ENCODE measurements at places on chromosomes 16 and 17.
A peak's percentile ranks its signal among the peaks of the same experiment; 100 is the strongest.

- no peak for DNase-seq
These were observed 891.8 kb upstream of the SOX9 start for GRCh38 chr17:71229070-71229469.

GRCh38 chr16:2147981-2148671 is at the start of gene RAB26:
Gene RAB26, plus strand, starts transcription at chr16:2148625. Its CDS starts 159 bp downstream, at chr16:2148784.
- no peak for DNase-seq

GRCh38 chr17:66126231-66126630 is 65.7 kb downstream of the CEP112 start:
- no peak for DNase-seq

DNA sequence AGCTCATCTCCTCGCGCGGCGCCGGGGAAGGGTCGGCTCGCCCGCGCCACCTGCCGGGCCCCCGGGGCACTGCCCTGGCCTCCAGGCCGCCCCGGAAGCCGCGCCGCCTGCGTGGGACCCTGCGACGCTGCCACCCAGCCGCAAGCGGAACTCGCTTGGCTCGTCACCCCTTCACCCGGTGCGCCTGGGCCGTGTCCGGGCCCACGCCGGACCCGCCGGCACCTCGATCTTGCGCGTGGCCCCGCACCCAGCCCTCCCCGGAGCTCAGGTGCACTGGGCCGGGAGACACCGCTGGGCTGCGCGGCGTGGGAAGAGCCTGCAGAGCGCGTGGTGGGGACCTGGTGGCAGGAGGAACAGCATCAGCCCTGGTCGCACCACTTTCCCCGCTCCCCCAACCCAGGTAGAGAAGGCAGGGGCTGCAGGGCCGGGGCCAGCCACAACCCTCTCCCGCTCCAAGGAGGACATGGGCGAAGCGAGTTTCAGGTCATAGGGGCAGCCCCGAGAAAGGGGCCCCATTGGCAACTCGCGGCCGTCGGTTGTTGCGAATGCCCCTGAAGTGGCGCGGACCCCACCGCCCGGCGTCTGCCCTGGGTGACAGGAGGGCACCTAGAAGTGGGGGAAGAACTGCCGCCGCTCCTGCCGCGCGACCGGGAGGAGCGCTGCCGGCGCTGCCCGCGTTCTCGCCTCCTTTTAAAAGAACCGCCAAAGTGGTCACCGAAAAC is 363 bp upstream of the MIF4GD start:
- peak; percentile 71 for DNase-seq

DNA sequence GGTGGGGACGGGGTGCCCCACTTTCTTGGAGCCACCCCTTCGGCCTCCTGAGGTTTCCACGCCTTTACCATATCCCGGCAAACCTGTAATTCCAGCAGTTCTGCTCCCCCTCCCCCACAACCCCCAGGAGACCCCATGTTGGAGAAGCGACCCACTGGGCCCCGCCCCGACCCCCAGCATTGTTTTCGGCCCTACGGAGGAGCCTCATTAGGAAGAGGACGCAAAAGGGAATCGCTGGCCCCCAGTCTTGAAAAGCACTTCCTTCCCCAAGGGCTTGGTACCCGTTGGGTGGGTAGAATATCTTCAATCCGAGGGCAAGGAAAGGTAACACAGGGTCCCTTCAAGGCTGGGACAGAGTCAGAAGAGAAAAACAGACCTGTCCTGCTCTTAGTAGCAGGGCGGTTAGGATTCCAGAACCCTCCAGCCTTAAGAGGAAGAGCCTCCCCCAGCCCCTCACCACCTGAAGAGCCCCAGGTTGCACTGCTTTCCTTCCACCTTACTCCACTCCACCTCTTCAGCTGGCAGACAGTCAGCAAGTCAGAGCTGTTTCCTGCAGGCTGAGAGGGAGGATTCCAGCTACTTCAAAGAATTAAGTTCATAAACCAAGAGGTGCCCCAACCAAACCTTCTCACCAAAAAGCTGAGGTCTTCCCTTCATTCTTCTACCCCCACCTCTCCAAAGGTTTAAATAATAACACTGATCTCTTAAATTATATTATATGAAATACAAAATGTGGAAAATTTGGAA is 803 bp upstream of the TLCD2 start:
- no peak for DNase-seq

GRCh38 chr17:20983359-20983637 is 59.5 kb downstream of the USP22 start:
- no peak for DNase-seq

DNA sequence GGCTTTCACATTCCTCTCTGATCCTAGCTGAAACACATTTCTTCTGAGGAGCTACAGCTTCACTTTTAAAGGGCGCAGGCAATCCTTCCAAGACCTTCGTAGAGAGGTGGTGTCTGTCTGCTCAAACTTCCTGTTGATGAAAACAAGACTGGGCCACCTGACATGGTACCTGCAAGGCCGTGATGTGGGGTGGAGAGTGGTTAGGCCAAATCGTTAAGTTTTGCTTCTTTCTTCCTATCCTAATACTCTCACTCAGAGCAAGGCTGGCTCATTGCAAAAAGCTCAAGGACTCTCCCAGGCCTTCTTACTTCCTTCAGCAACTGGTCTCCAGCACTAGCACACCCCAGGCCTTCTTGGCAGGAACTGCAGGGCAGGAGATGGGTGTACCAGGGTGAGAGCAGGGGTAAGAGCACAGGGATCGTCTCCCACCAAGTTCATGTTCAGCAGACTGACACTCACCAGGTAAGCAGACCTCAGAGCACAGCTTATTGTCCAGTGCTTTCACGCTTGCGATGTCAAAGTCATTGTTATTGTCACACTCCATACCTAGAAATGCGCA is 10.9 kb upstream of the FOXJ1 start:
- DNase-seq: no peak

DNA sequence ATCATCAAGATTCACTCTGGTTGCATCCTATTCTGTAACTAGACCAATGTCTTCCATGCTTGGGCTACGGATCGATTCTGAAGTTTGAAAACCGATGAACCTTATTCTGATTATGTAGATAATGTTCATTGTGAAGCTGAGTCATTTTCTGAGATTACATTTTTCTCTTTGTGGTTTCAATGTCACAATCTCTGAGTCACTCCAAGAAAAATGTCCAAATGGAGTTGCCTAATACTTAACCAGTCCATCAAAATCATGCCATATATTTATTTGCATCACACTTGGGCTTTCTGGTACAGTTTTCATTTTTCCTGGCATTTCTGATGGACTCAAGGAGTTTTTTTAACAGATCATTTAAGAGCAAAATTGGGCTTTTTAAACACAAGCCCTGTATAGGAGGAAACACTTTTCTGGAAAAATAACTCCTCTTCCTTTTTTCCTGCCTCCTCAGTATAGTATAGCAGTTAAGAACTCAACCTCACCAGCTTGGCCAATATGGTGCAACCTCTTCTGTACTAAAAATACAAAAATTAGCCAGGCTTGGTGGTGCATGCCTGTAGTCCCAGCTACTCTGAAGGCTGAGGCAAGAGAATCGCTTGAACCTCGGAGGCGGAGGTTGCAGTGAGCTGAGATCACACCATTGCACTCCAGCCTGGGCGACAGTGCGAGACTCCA is 17.5 kb downstream of the CACNG3 start:
- no peak for DNase-seq

GRCh38 chr16:66416939-66417700 is 10.0 kb upstream of the BEAN1 start:
- DNase-seq: no peak

DNA sequence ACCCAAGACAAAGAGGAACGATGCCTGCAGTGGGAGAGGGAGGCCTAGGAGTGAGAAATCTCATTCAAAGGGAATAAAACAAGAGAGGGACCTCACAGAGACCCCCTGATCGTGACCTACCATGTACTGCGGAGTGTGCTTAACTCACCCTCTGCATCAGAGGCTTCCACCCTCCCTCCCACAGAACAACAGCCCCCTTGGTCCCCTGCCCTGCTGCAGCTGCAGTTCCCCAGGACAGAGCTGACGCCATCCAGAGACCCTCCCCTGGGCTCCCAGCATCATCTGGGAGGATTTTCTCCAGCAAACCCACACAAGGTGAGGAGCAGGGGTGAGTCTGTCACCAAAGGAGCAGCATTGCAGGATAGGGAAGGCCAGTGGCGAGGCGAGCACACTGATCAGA is 39.8 kb downstream of the TLE7 start:
- no peak for DNase-seq

DNA sequence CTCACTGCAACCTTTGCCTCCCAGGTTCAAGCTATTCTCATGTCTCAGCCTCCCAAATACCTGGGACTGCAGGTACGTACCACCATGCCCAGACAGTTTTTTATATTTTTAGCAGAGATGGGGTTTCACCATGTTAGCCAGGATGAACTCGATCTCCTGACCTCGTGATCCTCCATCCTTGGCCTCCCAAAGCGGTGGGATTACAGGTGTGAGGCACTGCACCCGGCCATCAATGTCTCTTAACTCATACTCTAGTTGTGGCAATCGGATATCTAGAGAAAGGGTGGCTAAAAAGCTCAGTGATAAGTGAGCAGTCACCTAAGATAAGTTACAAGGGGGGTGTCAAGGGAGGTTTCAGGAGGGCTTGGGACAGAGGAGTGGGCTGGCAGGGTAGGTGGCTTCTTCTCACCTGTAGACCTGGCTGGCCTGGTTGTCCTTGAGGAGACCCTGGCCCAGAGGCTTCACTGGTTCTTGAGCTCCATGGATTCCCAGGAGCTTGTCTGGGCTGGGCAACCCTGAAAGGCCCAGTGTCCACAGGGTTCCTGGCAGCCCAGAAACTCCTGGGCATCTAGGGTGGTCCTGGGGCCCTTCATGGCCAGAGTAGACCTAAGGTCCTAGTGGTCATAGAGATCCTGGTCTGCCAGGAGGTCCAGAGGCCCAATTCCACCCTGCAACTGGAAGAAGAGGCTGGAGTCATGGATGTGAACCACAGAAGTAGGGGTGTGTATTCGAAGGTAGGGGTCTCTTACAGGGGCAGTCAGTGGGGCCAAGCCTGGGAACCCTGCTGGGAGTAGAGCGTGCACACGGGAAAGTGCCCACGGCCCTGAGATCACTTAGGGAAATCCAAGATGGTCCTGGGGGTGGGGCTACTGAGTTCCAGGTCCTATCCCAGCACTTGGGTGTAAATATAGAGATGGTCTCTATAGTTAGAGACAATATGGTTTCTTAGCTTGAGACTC is 12.7 kb upstream of the IGFBP4 start:
- DNase-seq: no peak

- DNase-seq: no peak
These were observed 531.9 kb downstream of the GRIN2A start for GRCh38 chr16:9650284-9650683.

- DNase-seq: no peak
These were observed 240 bp downstream of the WBP2 start for GRCh38 chr17:75854881-75855309.

DNA sequence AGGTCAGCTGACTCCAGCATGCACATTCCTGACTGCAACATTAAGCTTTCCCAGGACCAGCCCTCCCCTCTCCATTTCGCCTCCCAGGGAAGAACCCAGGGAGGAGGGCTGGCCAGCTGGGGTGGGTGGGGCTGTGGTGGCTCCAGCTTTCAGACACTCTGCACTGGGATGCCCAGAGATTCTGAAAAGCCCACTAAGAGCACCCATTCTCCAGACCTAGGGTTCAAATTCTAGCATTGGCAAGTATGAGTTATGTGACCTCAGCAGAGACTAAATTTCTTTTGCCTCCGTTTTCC is 7.8 kb downstream of the DLX3 start:
- no peak for DNase-seq

DNA sequence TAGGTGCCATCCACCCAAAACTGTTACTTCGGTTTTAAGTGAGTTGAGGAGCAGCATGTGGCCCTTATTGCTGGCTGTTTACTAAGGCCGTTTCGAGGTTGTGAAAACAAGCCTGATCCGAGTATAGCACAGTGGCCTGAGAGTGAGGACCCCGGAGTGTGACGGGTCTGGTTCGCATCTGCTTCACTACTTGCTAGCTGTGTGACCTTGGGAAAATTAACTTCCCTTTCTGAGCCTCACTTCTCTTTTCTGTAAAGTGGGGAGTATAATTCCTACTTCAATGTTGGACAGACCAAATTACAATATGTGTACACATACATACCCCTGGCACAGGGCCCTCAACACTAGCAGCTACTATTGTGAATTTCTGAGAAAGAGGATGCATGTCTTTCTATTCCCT is 11.7 kb upstream of the HEATR6 start:
- DNase-seq: no peak

GRCh38 chr16:16780588-16780987 is 401.6 kb downstream of the NPIPA7 start:
- no peak for DNase-seq

GRCh38 chr17:14923981-14924380 is 341.1 kb downstream of the PMP22 start:
- no peak for DNase-seq
